Iris pigment epithelial cell (primary cell): ENCODE measurements at places on chromosomes 2 and 18.

DNA sequence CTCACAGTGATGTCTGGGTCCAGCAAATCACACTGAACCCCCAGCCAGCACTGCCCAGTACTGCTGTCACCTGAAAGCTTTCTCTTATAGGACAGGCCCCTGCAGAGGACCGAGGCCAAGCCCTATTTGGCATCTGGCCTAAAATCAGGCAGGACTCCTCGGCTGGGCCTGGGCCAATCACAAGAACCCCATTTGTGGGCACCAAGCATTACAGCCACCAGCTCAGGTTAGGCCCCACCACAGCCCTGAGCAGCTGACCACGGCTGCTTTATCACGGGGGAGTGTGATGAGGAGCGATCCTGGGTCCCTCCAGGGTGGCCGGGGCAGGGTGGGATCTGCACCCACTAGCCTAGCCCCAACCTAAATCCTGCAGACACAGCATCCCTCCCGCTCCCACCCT is 8.2 kb downstream of the BIN1 start:
- DNase-seq = no peak

- DNase-seq = no peak
These were observed 205.2 kb upstream of the LYPD1 start for GRCh38 chr2:132875193-132875592.

GRCh38 chr18:8949206-8949605 is 153.3 kb upstream of the NDUFV2 start:
- DNase-seq = no peak

GRCh38 chr2:49226360-49226759 is 72.0 kb upstream of the FSHR start:
- DNase-seq = no peak

DNA sequence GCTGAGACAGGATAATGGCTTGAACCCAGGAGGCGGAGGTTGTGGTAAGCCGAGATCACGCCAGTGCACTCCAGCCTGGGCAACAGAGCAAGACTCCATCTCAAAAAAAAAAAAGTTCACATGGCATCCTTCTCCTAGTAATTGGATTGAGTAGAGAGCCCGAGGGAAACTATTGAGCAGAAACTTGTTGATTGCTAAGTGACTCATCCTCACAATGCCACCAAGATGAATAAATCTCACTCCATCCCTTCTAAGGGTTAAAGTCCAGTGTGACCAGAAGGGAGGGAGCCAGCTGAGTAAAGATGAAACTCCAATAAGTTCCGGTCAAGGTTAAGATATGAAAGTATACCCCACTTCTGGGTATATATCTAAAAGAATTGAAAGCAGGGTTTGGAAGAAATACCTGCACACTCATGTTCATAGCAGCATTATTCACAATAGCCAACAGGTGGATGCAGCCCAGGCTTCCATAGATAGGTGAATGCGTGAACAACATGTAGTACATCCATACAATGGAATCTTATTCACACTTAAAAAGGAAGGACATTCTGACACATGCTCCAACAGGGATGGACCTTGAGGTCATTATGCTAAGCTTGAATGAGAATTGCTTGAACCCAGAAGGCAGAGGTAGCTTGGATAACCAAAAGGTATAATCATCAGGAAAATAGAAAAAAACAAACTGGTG is 13.0 kb upstream of the FHL2 start:
- DNase-seq = no peak

DNA sequence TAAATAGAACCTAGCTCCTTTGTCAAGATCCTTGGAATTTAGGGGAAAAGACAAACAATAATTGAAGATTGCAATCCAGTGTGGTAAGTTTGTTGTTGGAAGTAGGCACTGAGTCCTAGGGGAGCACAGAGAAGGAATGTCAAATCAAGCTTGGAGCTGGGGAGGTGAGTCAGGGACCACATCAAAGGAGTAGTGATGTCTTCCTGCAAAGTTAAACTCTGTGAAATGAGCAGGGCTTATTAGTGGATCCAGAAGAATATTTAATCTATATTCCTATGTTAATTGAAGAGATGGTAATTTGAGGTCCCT is 41.7 kb upstream of the NABP1 start:
- DNase-seq = peak; percentile 85

- DNase-seq = no peak
These were observed 222.9 kb downstream of the SNTG2 start for GRCh38 chr2:1173528-1173927.

- peak; percentile 76 for DNase-seq
These were observed 6.1 kb upstream of the SERPINB8 start for GRCh38 chr18:63963615-63964256.

GRCh38 chr2:238065071-238065846 is 4.5 kb downstream of the SCLY start:
- DNase-seq = no peak

GRCh38 chr18:56726906-56727305 is 75.7 kb downstream of the WDR7 start:
- no peak for DNase-seq

GRCh38 chr2:86140969-86141392 is 34.9 kb downstream of the PTCD3 start:
- no peak for DNase-seq

DNA sequence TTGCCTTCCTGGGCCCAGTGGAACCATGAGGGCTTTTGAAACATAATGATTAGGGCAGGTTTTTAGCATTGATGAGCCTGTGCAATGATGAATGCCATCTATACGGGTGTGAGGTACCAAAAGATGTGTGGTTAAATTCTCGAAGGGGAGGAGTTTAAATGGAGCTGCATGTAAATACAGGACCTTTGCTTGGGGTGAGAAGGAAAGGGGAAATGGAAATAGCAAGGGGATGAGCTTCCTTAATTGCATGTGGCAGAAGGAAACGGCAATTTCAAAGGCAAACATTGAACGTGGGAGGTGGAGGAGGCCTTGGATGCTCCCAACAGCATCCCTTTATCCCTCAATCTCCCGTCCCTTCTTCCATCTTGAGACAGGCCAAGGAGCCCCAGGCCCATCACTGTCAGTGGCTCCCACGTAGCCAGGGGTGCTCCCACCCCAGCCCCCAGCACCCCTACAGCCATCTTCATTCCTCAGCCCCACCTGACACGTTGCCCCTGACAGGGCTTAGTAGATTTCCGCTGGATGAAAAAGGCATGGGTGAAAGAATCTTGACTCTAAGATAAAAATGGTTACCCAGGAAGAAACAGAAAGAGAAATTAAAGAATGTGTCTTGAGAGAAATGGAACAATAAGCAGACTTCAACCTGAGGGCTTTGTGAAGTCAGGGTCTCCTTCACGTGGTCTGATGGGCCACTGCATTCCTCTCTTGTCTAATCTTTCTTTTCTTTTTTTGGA is 32.5 kb downstream of the INPP5D start:
- DNase-seq = no peak

GRCh38 chr2:171703574-171704347 is 16.5 kb downstream of the DYNC1I2 start:
- DNase-seq = peak; percentile 42

- no peak for DNase-seq
These were observed 224.8 kb upstream of the ID2 start for GRCh38 chr2:8457092-8457481.

- no peak for DNase-seq
These were observed 47.1 kb downstream of the NEDD4L start for GRCh38 chr18:58091099-58091611.

- no peak for DNase-seq
These were observed 356.6 kb downstream of the RIT2 start for GRCh38 chr18:42758852-42759251.

GRCh38 chr2:96952976-96953610 is 33.3 kb downstream of the FAM178B start:
- no peak for DNase-seq

- peak; percentile 79 for DNase-seq
These were observed 73.4 kb downstream of the ACTR2 start for GRCh38 chr2:65300761-65301711.

- peak; percentile 90 for DNase-seq
These were observed 201.0 kb downstream of the MBD2 start for GRCh38 chr18:54023471-54023870.

GRCh38 chr2:19819097-19820065 is 82.4 kb downstream of the TTC32 start:
- peak; percentile 79 for DNase-seq

DNA sequence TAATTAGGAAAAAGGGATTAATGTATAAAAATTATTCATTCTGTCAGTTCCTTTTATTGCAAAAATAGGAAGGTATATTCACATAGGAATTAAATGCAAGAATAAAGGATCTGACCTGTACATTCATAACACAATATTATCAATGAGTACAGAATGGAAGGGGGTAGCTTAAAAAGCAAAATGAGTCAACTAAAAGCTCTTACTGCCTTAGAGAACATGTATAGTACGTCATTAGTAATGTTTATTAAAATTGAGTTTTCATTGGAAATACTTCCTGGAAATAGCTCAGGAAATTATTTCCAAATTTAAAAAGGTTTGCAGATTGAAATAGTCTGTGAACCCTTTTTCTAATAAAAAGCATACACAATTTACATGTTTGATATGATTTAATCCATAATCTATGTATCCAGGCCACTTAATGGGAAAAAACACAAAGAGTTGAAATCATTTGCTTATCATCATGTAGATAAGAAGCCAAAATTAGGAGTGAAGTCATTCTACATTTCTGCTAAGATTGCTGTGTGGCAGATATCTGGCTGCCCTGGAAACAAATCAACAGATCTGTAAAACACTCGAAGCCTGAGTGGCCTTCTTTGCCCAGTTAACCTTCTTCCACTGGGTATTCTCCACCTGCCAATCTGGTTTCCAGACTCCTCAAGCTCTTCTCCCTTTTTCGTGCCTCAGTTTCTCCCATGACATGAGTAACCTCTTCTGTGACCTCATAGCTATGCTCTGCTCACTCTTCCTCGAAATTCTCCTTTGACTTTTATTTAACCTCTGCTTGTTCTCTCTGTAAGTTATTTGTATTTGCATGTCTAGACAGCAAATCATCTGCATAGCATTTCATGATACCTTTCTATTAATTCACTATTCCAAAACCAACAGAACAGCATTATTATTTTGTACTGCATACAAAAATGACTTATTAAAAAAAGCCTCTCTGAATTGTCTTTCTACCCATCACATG is 181.2 kb upstream of the REV1 start:
- no peak for DNase-seq

DNA sequence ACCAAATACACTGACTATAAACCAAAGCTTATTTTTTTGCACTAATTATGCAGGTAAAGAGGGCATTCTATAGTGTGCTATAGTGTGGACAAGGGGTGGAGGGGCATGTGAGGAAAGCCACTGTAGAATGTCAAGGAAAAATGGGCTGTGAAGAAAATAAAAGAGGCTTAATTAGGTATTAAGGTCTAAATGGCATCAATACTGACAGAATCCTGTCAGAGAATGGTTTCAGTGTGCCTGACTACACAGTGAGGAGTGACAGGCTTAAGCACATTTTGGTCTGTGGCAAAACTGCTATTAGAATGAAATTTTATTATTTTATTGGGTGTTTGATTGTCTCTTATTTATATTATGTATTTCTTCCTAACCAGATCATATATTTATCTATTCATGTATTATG is 787.6 kb upstream of the CELF4 start:
- DNase-seq = no peak

DNA sequence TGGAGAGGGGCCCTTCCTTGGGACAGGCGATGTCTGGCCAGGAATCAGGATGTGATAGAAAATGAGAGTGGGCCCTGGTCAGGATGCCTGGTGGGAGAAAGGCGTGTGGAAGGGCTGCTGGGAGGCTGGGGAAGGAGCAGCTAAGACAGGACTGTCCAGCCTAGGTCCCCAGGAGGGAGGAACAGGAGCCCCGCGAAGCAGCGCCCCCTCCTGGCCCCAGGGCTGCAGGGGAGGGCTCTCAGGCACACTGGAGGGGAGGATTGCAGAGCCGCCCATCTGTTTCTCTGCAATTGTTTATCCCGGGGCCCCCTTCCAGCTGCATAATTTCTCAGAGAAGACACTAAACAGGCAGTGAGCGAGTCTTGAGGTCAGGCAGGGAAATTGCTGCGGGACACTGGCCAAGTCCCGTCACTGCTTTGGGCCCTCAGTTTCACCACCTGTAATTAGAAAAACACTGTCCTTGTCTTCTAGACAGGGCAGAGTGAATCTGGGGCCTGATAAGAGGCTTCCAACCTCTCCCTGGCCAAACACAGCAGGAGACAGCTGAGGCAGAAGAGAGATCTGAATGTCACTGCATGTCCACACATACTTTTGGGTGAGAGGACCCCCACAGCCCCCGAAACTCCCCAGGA is 3.9 kb upstream of the NPPC start:
- DNase-seq = no peak

DNA sequence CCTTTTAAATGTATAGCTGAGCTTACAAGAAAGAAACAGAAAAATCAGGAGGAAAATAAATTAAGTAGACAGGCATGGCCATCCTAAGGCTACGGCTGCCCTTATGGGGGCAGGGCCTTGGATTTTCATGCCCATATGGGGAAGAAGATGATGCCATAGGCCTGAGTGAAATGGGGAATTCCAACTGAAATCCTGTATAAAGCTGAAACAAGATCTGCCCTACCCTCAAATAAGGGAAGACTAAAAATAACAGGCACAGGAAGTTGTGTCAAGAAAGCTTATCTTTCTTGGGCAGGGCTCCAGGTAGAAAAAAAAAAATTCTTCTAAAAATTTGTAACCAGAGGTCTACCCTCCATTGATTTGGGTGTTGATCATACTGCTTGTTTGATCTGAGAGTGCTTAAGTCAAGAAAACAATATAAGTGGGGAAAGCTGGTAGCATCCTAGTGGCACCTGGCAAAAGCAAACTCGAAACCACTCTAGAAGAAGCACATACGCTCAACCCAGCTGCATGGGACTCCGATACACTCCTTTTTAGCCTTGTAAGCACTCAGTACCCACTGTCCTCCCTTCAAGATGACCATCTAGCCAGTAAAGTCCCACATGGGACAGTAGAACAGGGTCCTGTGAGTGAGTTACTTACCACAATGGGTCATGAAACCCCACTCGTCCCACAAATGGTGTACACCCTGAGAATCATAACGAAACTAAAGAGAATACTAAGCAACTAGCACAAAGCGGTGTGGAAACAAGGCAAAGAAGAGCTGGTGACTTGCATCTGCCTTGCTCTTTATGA is 22.3 kb downstream of the DNAH7 start:
- DNase-seq = peak; percentile 50

- DNase-seq = peak; percentile 11
These were observed 71.1 kb downstream of the ANKRD44 start for GRCh38 chr2:197239434-197239833.

- DNase-seq = peak; percentile 62
These were observed 20.5 kb upstream of the KIF1A start for GRCh38 chr2:240840435-240841060.

GRCh38 chr2:157735532-157735931 is 106.9 kb upstream of the ACVR1C start:
- DNase-seq = no peak

- DNase-seq = peak; percentile 68
These were observed 6.7 kb downstream of the RAMP1 start for GRCh38 chr2:237866101-237866621.

- no peak for DNase-seq
These were observed 82.6 kb downstream of the MAPK4 start for GRCh38 chr18:50642439-50642838.

DNA sequence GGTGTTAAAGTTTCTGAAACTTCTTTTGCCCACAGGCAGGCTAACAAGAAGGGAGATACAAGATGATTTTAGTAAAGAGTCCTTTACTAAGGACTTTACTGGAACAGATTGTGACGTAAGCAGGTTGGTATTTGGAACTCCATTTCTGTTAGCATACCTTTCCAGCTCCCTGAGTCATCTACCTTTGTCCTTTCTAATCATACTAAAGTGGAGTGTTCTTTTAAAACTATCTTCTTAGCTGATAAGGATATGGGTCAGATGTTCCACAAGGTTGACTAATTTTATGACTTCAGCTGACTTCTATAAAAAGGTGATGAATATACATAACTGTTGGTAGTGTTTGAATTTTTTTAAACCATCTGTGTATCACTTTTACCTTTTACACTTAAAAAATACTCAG is 21.1 kb downstream of the UGP2 start:
- DNase-seq = peak; percentile 49

- no peak for DNase-seq
These were observed 77.4 kb downstream of the RTP5 start for GRCh38 chr2:241947004-241947350.
